Stimulated activated CD4-positive, alpha-beta T cell treated with anti-CD3 and anti-CD28 coated beads, Interleukin-4, amount 100 ng/mL, for 48 hours (primary cell): ENCODE measurements at places on chromosomes 2 and 18.

- DNase-seq = no peak
Measured at GRCh38 chr2:136765256-136766072, at the start of gene THSD7B. THSD7B (plus strand) TSS chr2:136765545; CDS start chr2:136882179, 116,634 bp downstream.

- no peak for DNase-seq
Measured at GRCh38 chr2:29443151-29443550, 327.9 kb downstream of the CLIP4 start.

DNA sequence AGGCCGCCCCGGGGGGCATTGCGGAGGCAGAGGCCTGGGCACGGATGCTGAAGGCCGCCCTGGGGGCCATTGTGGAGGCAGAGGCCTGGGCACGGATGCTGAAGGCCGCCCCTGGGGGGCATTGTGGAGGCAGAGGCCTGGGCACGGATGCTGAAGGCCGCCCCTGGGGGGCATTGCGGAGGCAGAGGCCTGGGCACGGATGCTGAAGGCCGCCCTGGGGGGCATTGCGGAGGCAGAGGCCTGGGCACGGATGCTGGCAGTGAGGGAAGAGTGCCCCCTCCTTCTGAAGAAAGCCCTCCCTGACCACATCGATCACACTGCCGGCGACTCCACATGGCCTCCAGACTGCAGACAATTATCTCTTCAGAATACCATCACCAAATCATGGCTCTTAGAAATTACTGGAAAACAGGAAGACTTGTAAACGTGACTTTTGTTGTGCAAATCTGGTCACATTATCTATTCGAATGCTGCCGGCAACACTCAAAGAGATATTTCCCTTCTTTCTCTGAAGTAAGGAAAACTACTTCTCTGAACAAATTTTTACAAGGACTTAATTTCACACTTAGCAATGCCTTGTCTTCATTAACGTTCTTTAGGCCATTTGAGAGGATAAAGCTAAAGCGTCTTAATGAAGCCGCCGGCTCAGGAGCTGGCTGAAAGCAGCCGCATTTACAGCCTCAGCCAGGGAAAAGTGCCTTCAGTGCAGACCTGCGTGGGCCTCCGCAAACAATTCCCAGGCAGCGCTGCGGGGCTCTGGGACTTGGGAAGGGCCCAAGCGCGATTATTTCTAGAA lies 18.1 kb upstream of the SNTG2 start:
- DNase-seq = no peak

DNA sequence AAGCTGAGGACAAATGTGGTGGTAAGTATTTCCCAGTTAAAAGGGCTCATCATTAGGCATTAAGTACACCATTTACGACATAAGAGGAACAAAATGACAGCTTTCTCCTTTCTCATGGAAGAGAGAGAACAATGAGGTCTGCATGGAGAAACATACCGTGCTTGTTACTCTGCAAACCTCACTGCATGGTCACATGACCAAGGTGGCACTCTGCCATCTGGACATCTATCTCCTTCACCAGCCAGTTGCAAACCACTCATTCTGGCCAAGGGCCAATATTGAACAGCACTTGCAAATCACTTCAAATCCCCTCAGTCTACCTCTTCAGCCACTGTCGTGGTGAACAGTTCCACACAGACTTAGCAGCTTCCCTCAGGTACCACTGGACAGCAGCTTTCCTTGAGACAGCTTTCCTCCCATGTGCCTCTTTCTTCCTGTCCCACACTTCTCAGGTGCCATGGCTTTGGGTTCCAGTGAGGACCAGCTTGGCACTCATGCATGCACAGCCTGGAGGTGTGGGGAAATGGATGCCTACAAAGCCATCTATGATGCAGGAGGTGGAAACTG lies 29.5 kb upstream of the DPP4 start:
- no peak for DNase-seq

- DNase-seq = no peak
Measured at GRCh38 chr2:126802774-126803433, 95.8 kb upstream of the TEX51 start.

GRCh38 chr2:117855886-117856285 lies 41.4 kb downstream of the DDX18 start:
- no peak for DNase-seq

GRCh38 chr2:136444323-136444722 lies 321.0 kb upstream of the THSD7B start:
- DNase-seq = no peak

DNA sequence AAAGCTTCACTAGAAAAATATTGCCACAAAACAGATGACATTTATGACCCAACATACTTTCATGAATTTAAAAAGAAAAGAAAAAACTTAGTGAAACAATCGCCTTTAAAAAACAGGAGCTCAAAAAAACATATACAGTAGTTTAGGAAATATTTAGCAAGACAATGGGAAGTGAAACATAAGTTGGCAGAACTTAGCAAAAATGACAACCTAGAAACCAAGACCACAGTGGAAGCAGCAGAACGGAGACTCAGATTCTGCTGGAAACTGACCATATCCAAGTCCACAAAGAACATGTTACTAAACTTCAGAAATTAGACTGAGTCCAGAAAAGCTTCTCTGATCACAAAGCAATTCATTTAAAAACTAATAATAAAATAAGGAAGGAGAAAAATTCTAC lies 41.8 kb upstream of the CTAGE1 start:
- no peak for DNase-seq

DNA sequence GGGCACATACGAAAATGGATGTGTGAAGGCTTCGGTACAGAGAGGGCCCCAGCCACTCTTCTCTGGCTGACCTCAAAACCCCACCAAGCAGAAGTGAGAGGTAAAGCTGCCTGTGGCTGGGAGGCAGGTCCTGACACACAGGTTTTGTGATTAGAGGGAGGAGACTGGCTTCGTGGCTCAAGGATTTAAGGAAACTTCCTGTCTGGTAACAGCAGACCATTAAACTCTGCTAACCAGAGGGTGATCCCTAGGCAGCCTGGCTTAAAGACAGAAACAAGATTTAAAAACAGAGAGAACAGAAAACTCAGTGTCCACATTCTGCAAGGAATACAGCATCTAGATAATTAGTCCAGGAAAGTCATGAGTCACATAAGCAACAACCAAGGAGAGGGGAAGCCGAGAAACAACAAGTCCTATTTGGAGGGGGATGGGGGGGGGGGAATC lies 101.9 kb downstream of the NFATC1 start:
- no peak for DNase-seq

DNA sequence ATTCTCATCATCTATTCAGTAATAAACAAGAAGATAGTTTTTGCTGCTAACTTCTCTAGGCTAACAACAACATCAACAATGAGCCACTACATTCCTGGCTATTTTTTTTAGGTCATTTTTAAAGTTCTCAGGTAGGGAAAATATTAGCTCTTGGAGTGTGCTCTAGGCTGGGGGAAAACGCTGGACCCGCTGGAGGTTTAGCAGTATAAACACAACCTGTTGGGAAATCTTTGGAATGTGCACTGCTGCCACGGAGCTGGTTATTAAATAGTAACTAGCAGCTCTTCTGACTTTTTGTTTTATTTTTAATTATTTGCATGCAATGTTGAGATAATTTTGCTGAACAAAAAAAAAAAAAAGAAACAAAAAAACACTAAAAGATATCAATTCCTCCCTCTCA lies 892.1 kb upstream of the ACVR2A start:
- DNase-seq = no peak

DNA sequence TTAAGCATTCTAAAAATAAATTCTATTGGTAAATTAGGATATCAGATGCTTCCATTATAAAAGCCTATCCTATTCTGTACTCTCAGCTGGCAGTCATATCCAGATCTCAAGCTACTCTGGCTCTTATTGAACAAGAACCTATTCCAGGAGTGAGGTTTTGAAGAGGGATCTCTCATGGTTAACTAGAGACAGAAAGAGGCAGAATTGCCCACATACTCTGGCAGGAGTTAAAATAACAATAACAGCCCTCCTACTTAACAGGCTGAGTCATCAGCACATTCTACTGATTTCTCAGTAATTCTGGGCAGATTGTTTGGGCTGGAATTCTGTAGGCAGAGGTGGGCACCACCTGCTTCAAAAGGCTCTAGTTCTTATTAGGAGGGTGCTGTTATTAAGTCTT lies 142.0 kb upstream of the UNC80 start:
- DNase-seq = no peak

DNA sequence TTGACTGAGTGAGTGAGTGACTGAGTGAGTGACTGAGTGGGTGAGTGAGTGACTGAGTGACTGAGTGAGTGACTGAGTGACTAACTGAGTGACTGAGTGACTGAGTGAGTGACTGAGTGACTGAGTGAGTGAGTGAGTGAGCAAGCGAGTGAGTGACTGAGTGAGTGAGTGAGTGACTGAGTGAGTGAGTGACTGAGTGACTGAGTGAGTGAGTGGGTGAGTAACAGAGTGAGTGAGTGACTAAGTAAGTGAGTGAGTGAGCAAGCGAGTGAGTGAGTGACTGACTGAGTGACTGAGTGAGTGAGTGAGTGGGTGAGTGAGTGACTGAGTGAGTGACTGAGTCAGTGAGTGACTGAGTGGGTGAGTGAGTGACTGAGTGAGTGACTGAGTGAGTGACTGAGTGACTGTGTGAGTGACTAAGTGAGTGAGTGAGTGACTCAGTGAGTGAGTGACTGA lies 11.9 kb downstream of the MAL start:
- DNase-seq = no peak

DNA sequence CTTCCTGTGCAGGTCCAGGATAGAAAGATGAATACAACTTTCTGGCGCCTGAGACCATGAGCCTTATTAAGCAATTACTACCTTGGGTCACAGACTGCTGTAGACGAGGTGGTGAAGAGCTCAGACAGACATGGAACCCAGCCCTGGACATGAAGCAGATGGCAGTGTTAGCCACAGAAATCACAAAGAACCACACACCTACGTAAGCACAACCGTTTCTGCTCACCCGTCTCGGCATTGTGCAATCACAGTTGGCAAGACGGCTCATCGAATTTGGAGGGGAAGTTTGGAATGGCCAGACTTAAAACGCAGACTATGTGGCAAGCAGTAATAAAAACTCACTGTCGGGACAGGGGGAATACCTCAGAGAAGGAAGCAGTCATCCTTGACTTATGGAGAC lies 24.3 kb upstream of the ASPRV1 start:
- DNase-seq = no peak

GRCh38 chr2:5372141-5372540 lies 320.0 kb upstream of the SOX11 start:
- DNase-seq = no peak

DNA sequence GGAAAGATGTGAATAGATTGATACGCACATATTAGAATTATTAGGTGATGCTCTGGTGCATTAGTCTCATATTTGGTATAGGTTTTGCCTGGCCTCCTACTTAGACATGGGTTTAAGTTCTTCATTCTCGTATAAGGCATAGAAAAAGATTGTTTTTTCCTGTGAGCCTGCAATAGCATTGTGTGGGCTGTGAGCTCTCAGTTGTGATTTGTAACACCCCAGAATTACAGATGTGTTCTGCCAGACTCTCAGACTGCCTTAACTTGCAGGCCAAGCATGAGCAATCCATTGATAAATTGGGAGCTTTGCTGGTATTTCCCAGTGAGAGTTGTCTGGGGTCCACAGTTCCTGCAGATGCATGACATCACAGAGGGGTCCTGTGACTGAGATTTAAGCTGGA lies 95.7 kb downstream of the MAPRE2 start:
- DNase-seq = no peak

- DNase-seq = no peak
Measured at GRCh38 chr18:519019-519879, 18.7 kb upstream of the COLEC12 start.

- no peak for DNase-seq
Measured at GRCh38 chr2:215590010-215590745, 154.3 kb upstream of the FN1 start.

DNA sequence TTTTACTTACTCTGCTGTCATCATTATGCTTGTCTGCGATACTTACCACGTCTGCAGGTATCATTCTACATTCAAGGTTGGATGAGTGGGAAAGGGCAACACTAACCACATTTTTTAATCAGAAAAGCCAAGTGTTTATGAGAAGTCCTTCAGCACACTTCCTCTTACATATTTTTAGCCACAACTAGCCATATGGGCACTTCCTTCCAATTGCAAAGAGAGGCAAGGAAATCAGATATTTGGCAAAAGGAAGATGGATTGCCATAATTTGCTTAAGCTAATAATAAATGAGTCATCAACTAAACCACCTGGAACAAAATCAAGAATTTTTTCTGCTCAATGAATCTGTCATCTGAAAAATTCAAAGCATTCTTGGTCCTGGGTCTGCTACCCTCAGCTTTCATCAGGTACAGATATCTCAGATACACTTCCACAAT lies 16.7 kb upstream of the MRO start:
- DNase-seq = no peak

DNA sequence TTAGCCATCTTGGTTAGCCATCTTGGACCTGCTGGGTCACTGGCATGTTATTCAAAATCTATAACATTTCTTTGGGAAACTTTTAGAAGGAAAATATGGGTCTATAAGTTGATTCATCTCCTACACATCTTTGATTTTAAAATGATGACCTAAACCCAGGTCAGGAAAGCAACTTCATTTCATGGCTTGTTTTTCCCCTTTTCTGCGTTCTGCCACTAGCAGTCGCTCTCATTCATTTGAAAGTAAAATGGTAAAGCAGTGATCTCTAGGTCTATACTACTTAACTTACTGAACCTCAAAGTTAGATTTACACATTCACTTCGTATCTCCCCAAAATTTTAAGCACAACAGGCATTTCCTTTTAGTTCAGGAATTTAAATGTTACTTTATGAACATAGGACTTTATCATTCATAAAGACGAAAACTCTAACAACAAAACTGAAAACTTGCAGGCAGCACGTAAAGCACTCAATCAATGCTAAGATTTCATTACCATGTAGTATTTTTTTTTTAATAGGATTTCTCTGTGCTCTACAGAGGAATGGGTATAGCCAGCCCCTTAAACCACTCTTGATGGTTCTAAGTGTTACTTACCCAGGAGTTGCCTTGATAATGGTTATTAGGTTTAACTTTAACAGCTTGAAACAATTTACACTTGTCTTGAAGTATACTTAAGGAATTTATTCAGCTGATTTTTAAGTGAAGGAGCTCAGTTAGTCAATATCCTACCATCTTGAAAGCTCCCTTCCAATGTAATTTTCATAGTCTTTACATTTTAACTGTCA lies 62.5 kb downstream of the GORASP2 start:
- DNase-seq = no peak

- no peak for DNase-seq
Measured at GRCh38 chr18:64713284-64713683, 564.4 kb upstream of the LINC00305 start.

GRCh38 chr2:39618736-39619135 lies 47.0 kb upstream of the TMEM178A start:
- no peak for DNase-seq

GRCh38 chr2:86628091-86628522 lies 4.4 kb upstream of the RNF103 start:
- DNase-seq = no peak
